Activated naive CD4-positive, alpha-beta T cell treated with anti-CD3 and anti-CD28 coated beads for 36 hours (primary cell): ENCODE measurements at places on chromosomes 11 and 22. TPM values are rescaled to one million over a fixed set of nuclear protein-coding genes. Genes with fewer than 3 reads are reported as not detected.
A peak's percentile ranks its signal among the peaks of the same experiment; 100 is the strongest.

GRCh38 chr11:86800076-86800959 lies at the start of gene PRSS23:
Gene PRSS23, plus strand, starts transcription at chr11:86800542. Its CDS starts 7,102 bp downstream, at chr11:86807644.
- H3K4me1 ChIP-seq = peaks cover 36% of the 10 kb centered on the region
- DNase-seq = peak; percentile 33
- no peaks in the 10 kb centered on the region for H3K36me3 ChIP-seq
- peak within 1 kb of the TSS; percentile 70 for H3K4me3 ChIP-seq
- H3K27ac ChIP-seq = no peak within 1 kb of the TSS
- H3K27me3 ChIP-seq = peaks cover 55% of the 10 kb centered on the region

DNA sequence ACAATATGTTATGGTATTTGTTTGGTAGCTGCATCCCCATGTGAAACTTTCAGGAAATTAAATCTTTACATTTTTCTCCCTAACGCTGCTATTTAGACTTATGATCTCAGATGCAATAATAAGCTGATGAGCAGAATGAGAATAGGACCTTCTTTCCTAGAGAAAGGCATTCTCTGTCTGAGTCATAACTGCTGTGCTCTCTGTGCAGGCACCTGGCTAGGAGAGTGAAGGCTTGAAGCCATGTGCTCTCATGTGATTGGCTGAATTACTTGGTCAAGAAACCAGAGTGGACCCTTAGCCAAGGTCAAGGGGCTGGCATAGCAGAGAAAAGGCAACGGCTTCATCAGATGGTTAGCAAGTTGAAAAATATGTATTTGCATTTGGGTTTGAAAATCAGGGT lies 185.0 kb downstream of the ADAMTS15 start:
- DNase-seq = no peak
- H3K36me3 ChIP-seq = no peaks in the 10 kb centered on the region
- no peak overlapping the region for H3K4me3 ChIP-seq
- H3K27me3 ChIP-seq = peaks cover 11% of the 10 kb centered on the region

- DNase-seq = no peak
- H3K27ac ChIP-seq = no peak overlapping the region
- no peak overlapping the region for H3K4me3 ChIP-seq
- peaks cover 35% of the 10 kb centered on the region for H3K4me1 ChIP-seq
- H3K27me3 ChIP-seq = no peaks in the 10 kb centered on the region
Observed at GRCh38 chr11:119000906-119001305, 3.0 kb downstream of the CENATAC start.

DNA sequence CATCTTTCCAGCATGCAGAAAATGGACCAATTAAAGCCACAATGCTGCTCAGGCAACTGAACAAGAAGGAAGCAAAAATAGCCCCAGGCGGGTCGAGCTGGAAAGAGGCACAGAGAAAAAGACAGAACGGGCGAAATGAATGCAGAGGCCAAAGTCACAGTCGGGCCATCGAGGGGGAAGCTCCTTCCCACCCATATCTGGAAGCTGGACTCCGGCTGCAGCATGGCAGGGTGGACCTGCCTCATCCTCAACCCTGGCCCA lies 58.6 kb upstream of the PRDM11 start:
- no peak overlapping the region for H3K27ac ChIP-seq
- H3K4me3 ChIP-seq = no peak overlapping the region

GRCh38 chr11:61869708-61870451 lies 21.5 kb downstream of the FADS3 start:
- peaks cover 2% of the 10 kb centered on the region for H3K4me1 ChIP-seq
- no peak for DNase-seq
- H3K4me3 ChIP-seq = no peak overlapping the region
- H3K36me3 ChIP-seq = no peaks in the 10 kb centered on the region

DNA sequence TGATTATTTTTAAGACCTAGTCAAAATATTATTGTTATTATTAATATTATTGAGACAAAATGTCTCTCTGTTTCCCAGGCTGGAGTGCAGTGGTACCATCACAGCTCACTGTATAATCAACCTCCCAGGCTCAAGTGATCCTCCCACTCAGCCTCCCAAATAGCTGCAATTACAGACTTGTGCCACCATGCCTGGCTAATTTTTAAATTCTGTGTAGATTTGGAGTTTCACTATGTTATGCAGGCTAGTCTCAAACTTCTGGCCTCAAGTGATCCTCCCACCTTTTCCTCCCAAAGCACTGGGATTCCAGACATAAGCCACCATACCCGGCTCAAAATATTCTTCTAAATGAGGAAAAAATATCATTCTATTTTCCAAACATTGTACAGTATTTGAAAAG lies 37.0 kb downstream of the SLC36A4 start:
- no peak overlapping the region for H3K4me3 ChIP-seq
- H3K4me1 ChIP-seq = no peaks in the 10 kb centered on the region
- DNase-seq = no peak
- no peaks in the 10 kb centered on the region for H3K27me3 ChIP-seq
- H3K27ac ChIP-seq = no peak overlapping the region

The GAL gene
- 3.9 TPM for total RNA-seq
